ENCODE measurements at places on chromosomes 2 and 18.

- no peak for DNase-seq
These were observed 165.9 kb upstream of the PGAP1 start for GRCh38 chr2:197092431-197092830.

GRCh38 chr2:112183327-112184025 lies 45.3 kb downstream of the FBLN7 start:
- no peak for DNase-seq

GRCh38 chr2:31109633-31110192 lies 28.5 kb downstream of the GALNT14 start:
- DNase-seq = no peak

GRCh38 chr2:227819398-227819697 lies 5.7 kb downstream of the CCL20 start:
- no peak for DNase-seq

Data from esophagus squamous epithelium (tissue), 5 donors.